ENCODE measurements at places on chromosomes 4 and X.

- no peak for DNase-seq
These were observed 188.7 kb upstream of the TLL1 start for GRCh38 chr4:165684177-165684805.

GRCh38 chr4:139918591-139918990 lies 235.4 kb downstream of the MAML3 start:
- no peak for DNase-seq

DNA sequence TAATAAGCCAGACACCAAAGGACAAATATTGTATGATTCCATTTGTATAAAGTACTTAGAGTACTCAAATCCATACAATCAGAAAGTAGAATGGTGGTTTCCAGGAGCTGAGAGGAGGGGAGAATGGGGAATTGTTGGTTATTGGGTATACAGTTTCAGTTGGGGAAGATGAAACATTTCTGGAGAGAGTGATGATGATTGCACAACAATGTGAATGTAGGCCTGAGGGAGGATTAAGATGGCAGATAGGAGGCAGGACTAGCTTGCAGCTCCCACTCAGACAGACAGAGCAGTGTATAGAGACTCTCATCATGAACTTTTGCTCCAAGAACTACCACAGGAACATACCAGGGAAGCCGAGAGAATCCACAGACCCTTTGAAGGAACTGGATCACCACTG lies 75.7 kb upstream of the PAK3 start:
- DNase-seq = no peak

GRCh38 chrX:10450229-10450958 lies 170.0 kb downstream of the MID1 start:
- no peak for DNase-seq

- DNase-seq = no peak
These were observed 13.9 kb downstream of the WDR1 start for GRCh38 chr4:10102474-10103332.

GRCh38 chrX:5549512-5549911 lies 679.2 kb downstream of the NLGN4X start:
- no peak for DNase-seq

DNA sequence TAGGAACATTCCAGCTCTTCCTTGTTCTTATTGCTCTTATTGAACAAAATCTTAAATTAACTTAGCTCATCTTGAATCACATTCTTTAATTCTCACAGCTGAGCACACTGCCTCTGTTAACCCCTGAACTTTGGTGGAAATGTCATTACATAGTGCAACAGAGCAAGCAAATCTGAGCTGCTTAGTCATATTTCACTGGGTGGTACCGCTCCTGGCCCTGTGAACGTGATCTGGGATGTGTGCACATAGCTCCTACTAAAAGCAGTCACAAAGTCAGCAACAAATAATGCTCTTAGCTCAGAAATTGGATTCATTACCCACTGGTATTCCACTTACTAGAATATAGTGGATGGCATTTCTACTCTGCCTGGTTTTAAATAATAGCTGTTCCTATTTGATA lies 27.9 kb downstream of the ARHGEF6 start:
- no peak for DNase-seq

- DNase-seq = no peak
These were observed 379.3 kb downstream of the PPP3CA start for GRCh38 chr4:100968046-100968445.

DNA sequence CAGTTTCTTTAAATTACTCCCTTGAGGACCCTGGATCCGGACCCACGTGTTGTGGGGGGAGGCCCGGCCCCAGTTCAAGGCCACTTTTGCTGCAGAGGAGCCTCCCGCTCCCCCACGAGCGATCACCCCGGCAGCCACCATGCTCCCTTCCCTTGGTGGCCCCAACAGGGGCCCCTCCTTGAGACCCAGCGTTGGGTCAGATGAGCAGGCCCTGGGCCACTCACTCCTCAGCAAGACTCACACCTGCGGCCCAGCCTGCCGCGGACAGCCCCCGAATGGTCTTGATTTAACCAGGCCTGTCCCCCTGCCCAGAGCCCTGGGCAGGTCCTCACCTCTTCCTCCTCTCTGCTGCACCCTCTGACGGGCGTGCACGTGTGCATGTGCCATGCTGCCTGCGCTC lies 4.3 kb downstream of the CPLX1 start:
- no peak for DNase-seq

- no peak for DNase-seq
These were observed 200.8 kb upstream of the GIMD1 start for GRCh38 chr4:106569146-106570031.

GRCh38 chr4:82429728-82430192 lies 502 bp downstream of the HNRNPDL start:
- DNase-seq = peak; percentile 82

- no peak for DNase-seq
These were observed 92.3 kb upstream of the SHOX start for GRCh38 chrX:538311-538710.

- no peak for DNase-seq
These were observed 219.8 kb downstream of the TLL1 start for GRCh38 chr4:166092797-166093290.
